Omental fat pad (tissue), 4 donors: ENCODE measurements at places on chromosomes 4 and X.

- no peak for DNase-seq
Measured at GRCh38 chrX:117957128-117957527, 159.5 kb downstream of the KLHL13 start.

DNA sequence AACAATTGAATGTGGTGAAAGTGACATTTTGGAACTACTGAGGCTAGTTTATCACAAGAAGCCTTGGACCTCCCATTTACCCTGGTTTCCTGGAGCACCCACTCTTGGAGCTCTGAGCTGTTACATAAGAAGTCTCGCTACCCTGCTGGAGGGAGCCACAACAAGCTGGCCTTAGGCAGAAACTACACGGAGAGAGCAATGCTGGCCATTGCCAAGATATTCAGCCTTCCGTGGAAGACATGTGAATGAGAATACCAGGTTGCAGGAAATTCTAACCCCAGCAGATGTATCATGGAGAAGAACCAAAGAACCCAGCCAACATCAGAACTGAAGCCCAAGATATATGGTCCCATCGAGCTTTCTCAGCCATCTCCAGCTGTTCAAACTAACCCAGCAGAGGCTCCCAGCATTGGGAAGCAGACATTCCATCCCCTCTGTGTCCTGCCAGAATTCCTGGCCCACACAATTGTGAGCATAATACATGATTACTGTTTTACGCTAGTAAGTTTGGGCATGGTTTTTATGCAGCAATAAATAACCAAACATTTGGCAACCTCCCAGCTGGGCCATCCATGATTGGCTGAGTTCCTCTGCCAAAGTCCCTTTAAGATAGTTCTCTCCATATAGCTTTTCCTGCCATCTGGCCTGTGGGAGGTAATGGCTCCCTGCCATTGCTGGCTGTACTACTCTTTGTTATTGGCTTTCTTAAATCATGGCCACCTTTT lies 17.9 kb upstream of the PDE5A start:
- DNase-seq, result no peak

DNA sequence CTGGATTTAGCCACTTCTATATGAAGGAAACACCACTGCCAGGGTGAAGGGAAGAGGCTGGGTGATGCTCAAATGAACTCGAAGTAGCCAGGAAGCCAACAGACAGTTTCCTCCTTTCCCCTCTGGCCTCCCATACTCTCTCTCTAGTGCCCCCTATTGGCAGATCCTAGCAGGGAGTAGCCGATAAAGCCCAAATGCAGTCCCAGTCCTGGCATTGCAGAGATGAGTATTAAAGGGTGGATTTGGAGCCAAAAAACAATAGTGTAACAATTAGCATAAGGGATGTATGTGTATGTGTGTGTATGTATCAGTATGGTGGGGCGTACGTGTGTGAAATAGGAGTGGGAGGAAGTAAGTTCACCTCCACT lies 213.8 kb upstream of the LDB2 start:
- no peak for DNase-seq

DNA sequence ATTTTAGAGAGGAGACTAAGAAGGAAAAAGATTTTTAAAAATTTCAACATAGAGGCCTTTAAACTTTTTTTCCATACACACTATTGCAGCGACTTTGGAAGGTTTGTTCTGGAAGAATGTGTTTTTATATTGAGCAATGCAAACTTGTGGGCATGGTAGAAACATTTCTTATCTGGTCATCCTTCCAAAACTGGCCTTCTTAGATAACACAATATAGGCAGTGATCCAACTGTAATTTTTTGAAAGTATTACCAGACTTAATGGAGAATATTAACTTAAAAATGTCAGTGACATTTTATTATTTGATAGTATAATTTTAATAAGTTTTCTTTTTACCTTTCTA lies 25.6 kb downstream of the FHDC1 start:
- DNase-seq, result no peak

DNA sequence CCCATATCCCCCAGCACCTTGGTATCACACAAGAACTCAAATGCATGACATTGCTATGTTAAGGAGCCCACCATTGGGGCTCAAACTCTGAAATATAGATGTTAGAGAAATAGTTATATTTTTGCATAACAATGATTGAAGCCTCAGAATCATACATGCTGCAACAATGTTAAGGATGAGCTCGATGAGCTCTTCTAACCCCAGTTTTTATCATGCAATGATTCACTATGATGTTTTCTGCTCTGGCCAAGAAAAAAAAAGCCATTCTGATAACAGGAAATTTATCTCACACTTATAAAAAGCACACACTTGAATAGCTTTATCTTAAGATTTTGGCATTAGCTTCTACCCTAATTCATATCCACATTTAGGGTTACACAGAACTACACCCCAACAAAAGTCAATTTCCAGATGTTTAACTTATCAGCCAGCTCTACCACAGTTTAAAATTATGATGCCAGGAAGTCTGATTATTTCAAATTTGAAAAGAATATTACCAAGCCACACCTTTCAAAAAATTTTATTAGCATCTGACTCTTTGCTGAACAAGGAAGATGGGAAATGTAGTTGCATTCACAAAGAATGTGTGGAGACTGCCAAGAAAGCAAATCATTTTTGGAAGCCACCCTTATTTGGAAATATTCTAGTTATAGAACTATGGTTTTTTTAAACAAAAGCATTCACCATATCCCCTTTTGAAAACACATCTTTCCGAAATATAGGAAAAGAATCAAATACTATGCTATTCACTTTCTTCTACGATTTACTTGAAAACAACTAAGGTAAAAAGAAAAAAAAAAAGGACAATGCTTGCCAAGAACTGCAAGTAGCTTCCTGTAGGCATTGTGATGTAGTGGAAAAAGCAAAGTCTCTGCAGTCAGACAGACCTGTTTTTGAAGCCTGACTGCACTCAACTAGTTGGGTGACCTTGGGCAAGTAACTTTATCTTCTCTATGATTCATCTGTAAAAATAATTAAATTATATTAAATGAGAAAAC lies 100.8 kb upstream of the PLS3 start:
- DNase-seq, result no peak

- no peak for DNase-seq
Measured at GRCh38 chr4:7761312-7761711, 178.3 kb downstream of the AFAP1 start.

GRCh38 chr4:93688978-93689377 lies 139.6 kb upstream of the ATOH1 start:
- no peak for DNase-seq

DNA sequence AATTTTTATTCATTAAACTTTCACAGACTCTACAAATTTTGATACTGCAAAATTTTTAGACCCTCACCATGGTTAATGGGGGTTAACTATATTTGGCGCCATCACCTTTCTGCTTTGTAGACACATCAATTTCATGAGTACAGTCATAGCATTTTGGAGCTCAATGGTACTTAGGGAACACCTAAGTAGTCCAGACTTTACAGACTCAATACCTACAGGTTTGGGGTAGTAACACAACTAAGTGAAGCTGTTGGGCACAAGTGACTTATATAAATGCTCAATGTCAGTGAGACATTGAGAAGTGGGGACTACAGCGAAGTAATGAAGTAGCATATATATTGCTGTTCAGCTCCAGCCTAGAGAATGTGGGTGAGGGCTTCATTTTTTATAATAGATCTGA lies 7.5 kb downstream of the GPRIN3 start:
- no peak for DNase-seq

- DNase-seq, result no peak
Measured at GRCh38 chrX:134184936-134185335, 52.0 kb upstream of the CCDC160 start.

DNA sequence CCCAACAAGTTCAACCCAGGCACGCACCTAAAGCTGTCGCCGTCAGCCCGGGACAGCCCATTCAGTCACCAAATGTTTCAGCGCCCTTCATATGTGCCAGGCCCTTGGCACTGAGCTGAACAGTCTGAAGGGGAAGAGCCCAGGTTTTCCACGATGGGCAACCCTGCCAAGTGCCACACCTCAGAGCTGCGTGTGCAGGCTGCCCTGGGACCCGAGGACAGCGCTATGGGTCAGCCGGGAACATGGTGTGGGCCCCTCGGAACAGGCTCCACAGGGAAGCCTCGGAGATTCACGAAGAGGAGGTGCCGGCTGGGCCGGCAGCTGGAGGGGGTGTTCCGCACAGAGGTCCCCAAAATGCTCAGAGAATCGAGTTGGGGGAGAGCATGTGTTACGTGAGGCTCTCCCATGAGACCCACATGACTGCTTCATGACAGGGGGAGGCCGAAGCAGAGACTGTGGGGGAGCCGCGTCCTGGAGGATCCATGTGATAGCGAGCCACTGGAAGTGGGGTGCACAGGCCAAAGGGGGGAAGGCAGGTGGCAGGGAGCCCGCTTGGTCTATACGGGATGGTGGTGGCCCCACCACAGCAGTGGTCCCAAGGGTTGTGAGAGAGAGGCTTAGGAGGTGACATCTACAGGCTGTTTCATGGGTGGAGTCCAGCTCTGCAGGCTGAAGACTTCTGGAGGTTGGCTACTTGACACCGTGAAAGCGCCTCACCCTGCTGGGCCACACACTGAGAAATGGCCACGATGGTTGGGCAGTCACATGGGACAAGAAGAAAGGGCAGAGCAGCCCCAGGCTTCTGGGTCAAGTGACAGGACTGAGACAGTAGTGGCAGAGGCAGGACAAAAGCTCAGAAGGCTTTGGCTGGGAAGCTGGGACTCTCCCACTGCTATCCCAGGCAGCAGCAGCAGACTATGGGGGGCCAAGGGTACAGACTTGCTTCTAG lies 14.2 kb downstream of the BCAP31 start:
- DNase-seq, result no peak

- DNase-seq, result no peak
Measured at GRCh38 chrX:90040807-90041206, 119.1 kb downstream of the TGIF2LX start.

DNA sequence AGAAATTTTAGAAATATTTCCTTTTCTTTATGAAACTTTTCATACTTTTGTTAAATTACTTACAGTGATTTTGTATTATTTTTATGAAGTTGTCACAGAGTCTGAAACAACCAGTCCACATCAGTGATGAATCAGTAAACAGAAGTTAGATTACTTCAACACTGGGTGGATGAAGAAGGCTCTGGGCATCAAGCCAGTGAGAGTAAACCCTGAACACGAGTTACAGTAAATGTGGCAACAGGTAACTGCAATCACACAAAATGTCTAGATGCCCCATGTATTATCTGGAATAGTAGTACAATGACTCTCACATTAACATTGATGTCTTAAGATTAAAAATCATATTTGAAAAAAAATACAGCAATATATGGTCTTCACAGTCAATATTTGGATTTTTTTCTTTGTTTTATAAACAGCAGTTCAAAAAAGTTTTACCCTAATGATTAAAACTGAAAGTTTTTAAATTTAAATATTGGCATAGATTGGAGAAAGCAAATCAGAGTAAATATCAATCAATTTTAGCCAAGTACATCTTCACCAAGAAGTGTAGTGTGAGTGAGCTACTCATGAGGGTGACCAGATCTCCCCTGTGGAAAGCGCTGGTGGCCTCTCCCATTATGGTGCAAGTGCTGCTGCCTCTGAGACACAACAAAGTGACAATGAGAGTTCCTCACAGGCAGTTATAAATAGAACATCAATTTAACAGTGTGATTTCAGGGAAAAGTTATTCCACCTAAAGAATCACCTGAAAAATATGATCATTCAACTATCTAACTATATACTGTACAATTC lies 63.2 kb upstream of the UGT2B7 start:
- DNase-seq, result no peak

GRCh38 chr4:184812651-184813181 lies 13.1 kb downstream of the ACSL1 start:
- no peak for DNase-seq

DNA sequence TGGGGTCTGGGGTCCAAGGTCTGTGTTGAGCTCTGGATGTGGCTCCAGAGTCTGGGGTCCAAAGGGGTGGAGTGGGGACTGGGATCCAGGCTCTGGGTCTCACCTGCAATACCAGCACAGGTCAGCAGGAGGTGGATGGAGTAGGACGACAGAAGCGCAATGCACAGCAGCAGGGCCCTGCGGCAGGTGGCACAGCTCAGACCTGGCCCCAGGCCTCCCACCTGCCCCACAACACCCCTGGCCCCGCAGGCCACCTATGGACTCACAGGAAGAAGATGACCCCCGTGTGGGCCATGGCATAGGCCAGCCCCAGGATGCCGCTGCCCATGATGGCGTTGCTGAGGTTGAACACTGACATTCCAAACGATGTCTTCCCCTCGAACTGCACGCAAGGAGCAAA lies 3.4 kb downstream of the SLC38A5 start:
- DNase-seq, result no peak

GRCh38 chrX:148424570-148424969 lies 75.8 kb upstream of the AFF2 start:
- DNase-seq, result no peak

DNA sequence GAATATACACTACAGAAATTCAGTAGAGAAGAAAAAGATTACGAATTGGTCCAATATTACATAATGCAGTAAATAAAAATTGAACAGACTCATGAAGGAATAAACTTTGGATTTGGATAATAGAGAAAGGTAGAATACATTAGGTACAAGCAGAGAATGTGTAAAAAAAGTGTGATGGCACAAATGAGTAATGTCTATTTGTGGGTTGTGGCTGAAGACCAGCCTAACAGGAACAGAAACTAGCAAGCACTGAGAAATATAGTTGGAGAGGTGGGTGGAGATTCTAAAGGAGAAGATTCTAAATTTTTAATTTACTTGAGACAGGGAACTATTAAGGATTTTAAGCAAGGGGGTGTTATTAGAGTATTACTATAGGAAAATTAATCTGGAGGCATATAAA lies 15.2 kb upstream of the CLOCK start:
- no peak for DNase-seq

GRCh38 chr4:137283737-137284136 lies 248.6 kb downstream of the PCDH18 start:
- no peak for DNase-seq

DNA sequence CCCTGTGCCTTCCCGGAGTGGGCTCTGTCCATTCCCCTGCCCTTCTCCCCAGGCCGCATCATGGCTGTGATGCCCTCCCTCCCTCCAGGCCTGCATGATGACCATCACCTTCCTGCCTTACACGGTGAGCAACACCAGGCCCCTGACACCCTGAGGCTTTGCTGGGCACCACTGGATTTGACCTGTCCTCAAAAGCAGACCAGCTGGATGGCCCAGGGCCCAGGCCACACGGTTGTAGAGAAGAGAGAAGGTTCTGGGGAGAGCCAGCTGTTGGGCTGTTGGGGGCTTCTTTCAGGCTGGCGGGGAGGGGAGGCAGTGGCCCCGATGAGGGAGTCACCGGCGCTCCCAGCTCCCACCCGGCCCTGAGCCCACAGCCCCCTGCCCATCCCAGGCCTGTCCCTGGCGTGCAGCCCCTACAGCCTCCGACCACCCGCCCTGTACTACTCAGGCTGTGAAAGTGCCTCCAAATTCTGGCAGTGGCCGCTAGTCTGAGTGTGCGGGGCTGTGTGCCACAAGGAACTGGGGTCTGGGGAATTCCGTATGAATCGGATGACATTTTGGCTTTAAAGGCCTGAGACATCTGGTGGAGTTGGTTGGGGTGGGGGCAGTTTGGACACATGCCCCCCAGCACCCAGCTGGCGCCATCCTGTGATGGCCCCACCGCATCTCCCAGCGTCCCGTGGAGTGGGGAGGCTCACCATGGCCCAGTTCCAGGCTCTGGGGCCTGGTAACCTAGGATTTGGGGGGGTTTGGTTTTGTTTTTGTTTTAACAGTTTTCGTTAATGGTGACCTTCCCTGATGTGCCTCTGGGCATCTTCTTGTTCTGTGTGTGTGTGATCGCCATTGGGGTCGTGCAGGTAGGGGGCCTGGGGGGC lies 19.6 kb downstream of the TMEM175 start:
- DNase-seq, result no peak

- DNase-seq, result no peak
Measured at GRCh38 chr4:142285222-142285583, 560.9 kb downstream of the INPP4B start.
